ENCODE measurements at places on chromosomes 6 and 20. TPM values are rescaled to one million over a fixed set of nuclear protein-coding genes. Genes with fewer than 3 reads are reported as not detected.

- DNase-seq: no peak
Observed at GRCh38 chr6:141354191-141354955, 778.4 kb upstream of the GJE1 start.

GRCh38 chr20:62872184-62872847 is 10.7 kb upstream of the TCFL5 start:
- no peak for DNase-seq

DNA sequence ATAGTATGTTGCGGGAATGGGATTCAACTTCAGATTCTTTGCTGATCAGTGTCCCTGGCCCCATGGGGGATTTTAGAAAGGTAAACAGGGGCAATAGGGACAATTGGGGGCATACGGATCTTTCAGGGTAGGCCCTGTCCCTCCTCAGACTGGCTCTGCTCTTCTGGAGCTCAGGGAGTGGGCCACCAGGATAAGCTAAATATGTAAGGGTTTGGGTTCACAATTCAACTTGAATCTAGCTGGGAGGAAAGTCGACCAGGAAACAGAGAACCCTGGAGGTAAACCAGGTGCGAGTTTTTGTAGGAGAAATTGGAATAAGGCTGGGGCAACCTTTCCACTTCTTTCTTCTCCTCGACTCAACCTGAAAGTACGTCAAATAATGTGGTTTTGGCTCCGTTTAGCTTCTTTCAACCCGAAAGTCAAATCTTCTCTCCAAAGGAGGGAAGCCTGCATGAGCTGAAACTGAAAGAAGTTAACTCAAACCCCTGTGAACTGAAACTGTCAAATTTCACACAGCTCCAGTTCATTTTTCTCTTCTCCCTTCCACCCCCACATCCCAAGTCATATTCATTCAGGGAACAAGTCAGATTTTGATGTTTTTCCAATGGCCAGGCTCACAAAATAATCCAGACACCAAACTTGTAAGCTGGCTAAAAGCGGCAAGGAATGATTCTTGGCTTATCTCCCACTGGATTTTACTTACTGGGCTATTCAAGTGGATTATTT is 278.2 kb downstream of the CLIC5 start:
- no peak for DNase-seq

- peak; percentile 4 for DNase-seq
Observed at GRCh38 chr6:161748535-161749416, 474.9 kb upstream of the AGPAT4 start.

DNA sequence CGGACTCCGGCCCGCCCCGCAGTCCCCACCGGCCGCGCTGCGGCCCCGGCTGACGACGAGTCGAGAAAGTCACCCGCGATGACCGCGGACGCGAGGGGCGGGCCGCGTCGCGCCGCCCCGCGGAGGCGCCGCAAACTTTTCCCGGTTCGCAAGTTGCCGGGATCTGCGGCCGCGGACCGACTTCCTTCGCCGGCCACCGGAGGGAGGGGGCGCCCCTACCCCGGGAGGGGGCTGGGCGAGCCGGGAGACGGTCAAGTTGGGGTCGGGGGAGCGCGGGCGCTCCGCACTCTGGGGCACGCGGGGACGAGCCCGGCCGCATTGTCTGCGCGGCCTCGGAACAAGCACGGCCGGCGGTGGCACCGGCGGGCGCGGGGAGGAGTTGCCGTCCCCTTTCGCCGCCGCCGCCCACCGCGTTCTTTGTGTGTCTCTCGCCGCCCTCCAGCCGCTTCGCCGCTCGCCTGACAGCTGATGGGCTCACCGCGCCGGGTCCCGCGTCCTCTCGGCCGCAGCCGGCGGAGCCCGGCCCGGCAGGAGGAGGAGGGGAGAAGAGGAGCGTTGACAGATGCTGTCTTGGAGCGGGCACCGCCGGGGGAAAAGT is 131.6 kb downstream of the OGFRL1 start:
- DNase-seq: no peak

DNA sequence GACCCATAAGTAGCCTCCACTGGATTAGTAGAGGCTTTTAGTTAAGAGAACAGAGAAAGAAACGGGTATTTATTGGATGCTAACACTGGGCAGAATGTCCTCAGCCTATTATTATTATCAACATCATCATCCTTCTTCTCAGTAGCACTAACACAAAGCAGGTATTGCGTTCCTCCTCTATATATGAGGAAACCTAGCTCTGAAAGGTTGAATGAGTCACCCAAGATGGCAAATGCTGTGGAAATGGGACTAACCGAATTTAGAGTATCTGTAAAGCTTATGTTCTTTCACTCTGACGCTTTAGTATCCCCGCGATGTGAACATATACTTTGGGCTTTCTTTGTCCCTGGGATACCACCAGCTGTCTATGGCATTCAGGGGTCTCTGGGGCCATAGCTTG is 77.0 kb downstream of the ADTRP start:
- no peak for DNase-seq

DNA sequence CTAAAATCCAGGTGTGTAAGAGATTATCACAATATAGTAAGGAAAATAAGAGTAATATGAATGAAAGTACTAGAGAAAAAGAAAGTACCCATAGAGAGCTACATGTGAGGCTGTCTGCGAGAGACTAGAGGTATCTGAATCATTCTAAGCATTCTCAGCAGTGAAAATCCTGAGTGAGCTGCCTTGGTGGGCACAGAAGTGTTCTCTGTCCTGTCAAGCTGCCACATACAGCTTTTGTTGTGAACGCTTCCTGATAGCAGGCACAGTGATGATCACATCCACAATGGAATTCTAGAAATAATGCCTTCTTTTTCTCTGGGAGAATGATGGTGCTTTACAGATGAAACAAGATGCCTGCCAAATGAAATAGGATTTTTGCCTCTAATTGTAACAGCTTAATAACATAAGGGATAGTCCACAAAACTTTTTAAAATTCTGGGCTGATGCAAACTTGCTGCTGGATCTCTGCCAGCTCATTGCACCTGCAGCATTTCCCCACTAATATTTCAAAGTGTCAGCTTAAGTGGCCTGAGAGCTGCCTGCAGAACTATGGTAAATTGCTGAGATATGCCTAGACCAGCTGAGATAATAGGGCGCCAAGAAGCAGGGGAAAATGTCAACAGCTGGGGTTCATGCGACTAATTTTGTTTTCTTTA is 620.5 kb downstream of the DOK5 start:
- DNase-seq: no peak

DNA sequence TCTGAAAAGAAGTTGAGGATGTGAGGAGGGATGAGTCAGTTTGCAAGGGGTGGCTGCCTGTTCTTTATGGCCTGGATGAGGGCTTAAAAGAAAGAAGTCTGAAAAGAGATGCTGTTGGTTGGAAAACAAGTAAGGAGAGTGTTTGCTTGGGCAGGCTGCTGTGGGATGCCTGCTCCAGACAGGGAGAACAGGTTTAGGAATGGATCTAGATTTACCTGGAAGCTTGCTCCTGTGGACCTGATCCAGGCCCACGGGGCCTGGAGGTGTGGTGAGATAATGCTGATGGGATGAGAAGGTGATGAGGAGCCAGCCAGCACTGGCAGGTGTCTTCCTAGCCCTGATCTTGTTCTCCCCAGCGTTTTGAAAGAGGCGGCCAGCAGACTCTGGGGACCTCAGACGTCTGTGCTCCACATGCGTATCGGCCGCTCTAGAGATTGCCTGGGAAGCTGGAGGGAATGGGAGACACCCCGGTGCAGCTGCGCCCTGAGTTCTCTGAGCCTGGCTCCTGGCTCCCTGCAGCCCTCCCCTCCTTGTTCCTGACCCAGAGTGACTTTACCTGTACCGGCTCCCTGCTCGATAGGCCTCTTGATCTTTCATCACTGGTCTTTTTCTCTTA is 331.3 kb downstream of the ZFAND3 start:
- no peak for DNase-seq

DNA sequence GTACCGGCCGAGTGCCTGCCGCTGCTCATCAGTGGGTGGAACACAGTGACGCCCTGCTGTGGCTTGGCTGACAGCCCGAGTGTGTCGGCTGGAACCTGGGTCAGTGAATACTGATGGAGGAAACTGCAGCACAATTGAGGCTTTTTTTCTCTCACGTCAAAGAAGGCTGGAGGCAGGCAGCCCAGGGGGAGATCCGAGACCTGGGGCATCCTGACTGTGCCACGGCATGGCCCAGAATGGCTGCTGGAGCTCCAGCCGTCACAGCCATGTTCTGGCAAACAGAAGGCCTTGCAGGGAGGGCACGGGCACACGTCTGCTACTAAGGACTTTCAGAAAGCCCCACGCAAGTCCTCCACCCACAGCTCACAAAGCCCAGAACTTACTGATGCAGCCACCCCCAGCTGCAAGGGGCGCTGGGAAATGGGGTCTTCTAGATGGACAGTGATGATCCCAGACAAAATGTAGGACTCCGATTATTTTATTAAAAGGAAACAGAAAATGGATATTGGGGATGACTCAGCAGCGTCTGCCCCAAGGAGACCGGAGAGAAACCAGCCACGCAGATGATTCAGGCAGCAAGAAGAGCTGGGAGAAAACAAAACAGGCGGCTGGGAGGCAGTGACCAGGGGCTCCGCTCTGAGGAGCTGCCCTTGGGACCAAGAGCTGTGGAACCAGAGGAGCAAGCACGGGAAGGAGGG is 140.0 kb downstream of the TAF4 start:
- DNase-seq: no peak

- no peak for DNase-seq
Observed at GRCh38 chr6:30360139-30360538, 15.2 kb downstream of the RPP21 start.

DNA sequence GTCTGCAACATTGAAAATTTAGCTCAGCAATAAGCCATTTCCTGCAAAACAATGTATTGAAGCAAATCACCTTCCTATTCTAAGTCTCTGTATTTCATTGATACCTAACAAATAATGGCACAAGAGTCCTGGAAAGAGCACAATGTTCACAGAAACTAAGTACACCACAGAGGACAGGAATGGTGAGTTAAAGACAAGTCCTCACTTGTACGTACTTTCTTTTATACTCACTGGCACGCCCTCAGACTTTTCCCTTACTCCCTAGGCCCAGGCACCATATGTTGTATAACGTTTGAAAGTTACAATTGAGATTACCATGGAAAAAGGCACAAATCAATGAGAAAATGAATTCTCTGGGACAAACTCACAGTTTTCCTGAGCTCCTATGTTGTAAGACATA is 683.0 kb upstream of the MANEA start:
- no peak for DNase-seq

DNA sequence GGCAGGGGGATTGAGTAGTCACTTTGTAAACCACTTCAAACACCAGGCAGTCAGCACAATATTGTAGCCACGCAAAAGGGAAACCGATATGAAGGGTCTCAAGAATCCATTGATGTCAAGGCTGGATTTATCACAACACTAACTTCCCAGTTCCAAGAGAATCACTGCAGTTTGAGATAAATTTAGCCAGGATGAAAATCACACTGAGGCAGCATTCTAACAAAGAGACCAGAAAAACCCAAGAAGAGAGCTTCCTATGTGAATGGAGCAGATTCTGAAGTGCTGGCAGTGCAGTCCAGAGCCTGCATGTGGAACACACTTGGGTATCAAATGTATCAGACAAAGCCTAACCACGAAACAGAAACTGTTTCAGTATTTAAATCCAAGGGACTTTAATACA is 84.6 kb downstream of the KIF16B start:
- DNase-seq: no peak

GRCh38 chr6:19549109-19549508 is 288.1 kb upstream of the ID4 start:
- no peak for DNase-seq

GRCh38 chr20:32451682-32452461 is 93.7 kb downstream of the ASXL1 start:
- no peak for DNase-seq

GRCh38 chr20:19631410-19631809 is 126.6 kb upstream of the RIN2 start:
- no peak for DNase-seq

GRCh38 chr6:36702656-36703055 is 5.0 kb downstream of the RAB44 start:
- no peak for DNase-seq

DNA sequence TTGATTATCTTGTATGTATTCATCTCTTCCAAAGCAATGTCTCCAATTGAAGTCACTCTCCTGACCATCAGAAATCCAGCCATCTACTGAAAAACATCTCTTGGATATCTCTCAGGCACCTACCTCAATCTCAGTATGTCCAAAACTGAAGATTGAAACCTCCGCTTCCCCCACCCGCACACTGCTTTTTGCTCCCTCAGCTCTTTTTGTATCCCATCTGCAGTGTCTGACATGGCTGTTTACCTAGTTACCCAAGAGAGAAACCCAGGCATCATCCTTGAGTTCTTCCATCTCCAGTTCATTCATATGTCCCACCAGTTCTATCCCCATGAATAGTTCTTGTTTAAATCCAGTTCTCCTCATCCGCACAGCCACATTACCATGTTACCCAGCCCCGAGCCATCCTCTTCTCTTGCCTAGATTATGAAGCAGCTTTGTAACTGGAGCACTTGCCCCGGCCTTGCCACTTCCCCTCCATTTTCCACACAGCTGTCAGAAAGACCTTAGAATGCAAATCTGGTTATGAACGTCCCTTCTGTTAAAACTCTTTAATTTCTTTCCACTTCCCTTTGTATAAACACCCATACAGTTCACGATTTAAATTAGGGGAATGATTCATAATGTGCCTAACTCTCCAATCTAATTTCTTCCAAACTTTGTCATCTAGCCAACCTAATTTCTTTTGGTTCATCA is 40.5 kb upstream of the GCLC start:
- DNase-seq: no peak

DNA sequence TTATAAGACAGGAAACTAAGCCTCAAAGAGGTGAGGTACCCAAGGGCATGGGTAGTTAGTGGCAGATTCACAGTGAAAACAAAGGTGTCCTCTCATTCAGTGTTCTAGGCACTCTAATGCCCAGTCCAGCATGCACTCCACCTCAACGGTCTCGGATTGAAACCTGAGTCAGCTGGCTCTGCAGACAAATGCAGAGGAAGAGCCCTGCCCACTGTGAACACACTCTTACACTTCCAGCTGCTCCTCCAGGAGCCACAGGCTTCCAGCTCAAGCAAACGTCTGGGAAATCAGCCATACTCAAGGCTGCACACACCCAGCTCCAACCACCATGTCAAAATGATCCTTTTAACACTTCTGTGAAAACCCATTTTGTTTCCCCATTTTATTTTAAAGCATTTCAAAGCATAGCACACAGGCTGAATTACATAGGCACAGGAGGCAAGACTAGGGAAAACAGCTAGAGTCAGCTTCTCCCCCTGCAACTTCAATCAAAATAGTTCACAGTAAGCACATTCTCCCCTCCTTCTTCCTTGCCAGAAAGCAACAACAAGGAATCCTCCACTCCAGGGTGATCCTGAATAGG is 3.0 kb upstream of the IL17A start:
- DNase-seq: no peak

PABPC1L gene
- 105 TPM for total RNA-seq

GDAP1L1 gene
- not detected for total RNA-seq

EGFL8 gene
- 3.9 TPM for total RNA-seq

STMND1 gene
- not detected for total RNA-seq

RBPJL gene
- total RNA-seq: not detected
